ENCODE measurements at places on chromosomes 4 and X.

DNA sequence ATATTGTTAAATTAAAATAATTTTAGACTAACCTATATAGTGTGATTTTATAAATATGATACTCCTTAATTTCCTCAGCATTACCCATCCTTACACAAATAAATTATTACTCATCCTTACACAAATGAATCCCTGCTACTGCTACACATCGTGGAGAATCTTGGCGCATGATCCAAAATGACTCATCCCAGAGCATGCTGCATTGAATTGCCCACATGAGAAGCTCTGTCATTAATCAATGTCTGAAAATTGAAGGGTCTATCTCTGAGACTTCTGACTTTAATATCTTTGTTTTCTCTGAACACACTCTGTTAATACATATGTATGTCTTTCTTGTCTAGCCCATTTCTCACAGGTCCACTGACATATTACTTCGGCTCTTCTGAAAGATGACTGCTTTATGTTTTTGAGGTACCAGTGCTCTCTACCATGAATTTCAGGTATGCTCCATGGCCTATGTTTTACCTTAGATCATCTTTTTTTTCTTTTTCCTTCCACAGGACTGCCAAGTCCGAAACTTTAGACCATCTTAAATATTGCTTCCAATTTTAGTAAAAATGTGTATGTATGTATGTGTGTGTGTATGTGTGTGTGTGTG is 15.7 kb upstream of the DUSP21 start:
- DNase-seq, result no peak

DNA sequence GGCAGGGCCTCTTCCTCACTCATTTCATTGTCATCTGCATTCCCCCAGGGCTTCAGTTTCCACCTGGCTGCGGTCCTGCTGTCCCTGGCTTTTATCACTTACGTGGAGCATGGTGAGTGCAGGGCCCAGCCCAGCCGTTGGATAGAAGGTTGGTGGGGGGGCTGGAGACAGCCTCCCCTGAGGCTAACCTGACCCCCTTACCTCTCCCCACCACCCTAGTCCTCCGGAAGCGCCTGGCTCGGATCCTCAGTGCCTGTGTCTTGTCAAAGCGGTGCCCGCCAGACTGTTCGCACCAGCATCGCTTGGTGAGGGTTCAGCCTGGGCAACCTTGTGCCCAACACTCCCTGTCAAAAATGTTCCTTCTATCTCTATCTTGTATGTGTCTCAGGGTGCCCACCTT is 5.8 kb upstream of the EBP start:
- no peak for DNase-seq

GRCh38 chr4:148986951-148987350 is 544.7 kb upstream of the NR3C2 start:
- DNase-seq, result no peak

GRCh38 chr4:40401631-40402030 is 66.5 kb downstream of the CHRNA9 start:
- DNase-seq, result no peak

DNA sequence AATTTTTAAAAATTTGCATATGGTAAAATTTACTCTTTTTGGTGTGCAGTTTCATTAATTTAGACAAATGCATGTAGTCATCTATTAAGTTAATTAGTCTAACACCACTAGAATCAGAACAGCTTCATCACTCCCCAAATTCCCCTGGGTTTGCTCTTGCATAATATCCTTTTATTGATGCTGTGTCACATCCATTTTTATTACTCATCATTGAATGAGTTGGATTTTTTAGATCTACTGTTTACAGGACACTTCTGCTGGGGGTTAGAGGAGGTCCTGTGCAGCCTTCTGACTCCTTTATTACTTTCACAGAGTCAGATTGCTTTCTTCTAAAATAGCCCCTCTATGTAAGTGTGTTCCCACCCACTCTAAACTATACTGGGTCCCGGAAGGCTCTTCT is 65.9 kb downstream of the MTHFD2L start:
- no peak for DNase-seq

GRCh38 chr4:152693871-152694270 is 14.1 kb upstream of the TMEM154 start:
- DNase-seq, result no peak

- DNase-seq, result no peak
Measured at GRCh38 chr4:165288226-165288625, 39.2 kb upstream of the MSMO1 start.

DNA sequence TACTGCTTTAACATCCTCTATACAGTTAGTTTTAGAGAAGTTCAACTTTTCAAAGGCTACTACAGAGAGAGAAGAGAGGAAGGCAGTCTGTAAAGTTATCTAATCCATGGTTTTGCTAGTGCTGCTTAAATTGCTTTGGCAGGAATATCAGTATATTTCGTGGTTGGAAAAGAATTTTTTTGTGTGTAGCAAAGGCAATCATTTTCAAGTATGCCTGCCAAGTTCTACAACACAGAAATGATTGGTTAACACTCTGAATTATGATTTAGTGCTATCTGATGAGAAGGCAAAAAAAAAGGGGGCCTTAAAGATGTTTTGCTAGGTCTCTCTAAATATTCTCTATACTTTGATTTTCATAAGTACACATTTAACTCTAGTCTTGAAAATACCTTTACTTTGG is 133.1 kb downstream of the JADE1 start:
- no peak for DNase-seq
